ENCODE measurements at places on chromosomes 2 and 18.

DNA sequence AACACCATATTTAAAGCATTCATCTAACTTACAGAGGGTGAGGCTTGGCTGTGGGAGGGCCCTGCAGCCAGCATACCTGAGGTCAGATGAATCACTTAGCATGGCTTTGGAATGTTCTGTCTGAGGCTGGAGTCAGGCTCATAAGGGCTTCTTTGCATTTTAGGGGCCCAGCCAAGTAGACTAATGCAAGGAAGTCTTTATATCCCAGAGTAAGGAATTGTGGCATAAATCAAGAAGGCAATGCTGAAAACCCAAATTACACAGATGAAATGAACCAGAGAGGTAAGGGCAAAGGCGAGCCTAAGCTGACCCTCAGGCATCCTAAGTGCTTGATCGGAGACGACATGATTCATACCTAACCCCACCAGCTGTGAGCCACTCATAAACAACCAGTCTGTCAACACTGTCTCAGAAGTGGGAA, 383.6 kb downstream of the DCC start:
- no peak for DNase-seq

DNA sequence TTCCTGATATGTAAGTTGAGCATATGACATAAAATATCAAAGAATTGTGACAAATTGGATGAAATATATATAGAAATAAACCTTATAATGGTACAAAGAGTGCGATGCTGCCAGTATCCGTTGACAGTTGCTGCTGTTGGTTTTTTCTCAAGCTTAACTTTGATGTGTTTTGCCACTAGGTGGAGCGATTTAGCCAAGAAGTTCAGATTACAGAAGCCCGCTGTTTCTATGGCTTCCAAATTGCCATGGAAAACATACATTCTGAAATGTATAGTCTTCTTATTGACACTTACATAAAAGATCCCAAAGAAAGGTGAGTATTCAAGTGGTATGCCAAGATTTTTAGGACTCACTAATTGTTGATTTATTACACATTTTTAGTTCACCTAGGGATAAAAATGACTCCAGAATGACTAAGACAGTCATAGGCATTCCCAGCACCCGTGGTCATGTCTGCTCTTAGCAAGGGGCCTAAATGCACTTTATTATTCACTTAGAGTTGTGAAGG, 2.1 kb downstream of the RRM2 start:
- DNase-seq = no peak

DNA sequence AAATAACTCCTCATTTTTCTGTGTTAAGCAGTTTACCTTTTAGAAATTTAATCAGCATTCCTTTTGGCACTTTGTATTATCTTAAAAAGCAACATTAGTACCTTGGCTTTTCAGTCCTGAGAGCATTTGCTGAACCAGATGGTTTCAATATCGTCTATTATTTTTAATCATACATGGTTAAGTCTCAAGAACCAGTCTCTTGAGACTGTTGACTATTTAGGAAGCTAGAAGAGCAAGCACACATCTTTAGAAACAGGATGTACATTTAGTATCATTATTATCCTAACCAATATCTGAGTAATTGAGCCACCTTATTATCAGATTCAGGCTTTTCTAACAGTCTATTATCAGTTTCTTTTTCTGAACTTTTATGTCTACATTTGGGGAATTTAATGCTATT, 28.2 kb upstream of the ZEB2 start:
- DNase-seq = no peak

DNA sequence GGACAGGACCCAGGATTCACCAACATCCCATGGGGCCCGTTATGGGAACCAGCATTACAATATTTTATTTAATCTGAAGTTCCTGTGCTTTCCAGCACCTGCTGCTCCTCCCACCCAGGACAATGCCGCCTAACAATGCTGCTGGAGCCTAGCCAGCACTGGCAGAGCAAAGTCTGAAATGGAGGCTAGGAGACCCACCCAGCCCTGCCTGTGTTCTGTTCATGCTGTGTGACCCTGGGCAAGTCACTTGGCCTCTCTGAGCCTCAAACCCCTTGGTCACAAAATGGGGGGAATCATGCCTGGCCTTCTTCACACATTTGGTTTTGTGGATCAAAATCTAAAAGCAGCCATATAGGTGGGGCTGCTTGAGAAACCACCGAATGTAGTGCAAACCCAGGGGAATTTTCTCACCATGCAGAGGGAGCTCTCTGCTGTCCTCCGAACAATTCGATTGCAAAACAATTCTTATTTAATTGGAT, 38.5 kb upstream of the ODC1 start:
- peak; percentile 39 for DNase-seq

DNA sequence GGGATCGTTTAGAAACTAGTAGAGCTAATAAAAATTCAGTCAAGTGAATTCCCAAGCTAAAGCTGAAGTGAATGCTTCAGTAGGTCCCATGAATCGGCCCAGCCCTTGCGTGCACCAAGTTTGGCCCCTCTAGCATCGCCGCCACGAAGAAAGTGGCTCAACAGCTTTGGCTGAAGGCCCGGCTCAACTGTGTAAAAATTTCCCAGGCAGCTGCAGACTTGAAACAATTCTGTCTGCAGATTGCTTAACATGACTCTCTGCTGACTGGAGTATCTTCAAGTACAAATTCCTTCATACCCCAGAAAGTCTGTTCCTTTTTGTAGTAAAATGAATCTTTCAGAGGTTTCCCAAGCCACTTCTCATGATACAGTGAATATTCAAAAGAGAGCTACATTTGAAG, 32.7 kb downstream of the ALMS1 start:
- no peak for DNase-seq

DNA sequence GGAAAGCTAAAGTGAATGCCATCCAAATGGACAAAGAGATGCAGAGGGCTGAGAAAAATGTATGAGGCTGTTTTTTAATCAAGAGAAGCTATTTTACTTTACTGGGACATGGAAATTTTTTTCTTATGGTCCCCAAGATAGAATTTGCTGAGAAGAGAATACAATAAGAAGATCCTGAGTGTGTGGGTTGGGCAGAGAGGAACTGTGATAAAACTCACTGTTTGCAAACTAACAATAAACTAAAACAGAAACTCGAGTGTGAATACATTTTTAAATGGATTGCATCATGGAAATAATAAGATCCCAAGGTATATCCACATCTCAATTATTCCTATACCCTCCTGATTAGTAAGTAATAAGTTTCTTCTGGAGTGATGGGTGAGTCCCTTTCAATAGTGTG, 4.4 kb downstream of the NEB start:
- DNase-seq = no peak
